SW480 (cell line): ENCODE measurements at places on chromosomes 4 and X.

DNA sequence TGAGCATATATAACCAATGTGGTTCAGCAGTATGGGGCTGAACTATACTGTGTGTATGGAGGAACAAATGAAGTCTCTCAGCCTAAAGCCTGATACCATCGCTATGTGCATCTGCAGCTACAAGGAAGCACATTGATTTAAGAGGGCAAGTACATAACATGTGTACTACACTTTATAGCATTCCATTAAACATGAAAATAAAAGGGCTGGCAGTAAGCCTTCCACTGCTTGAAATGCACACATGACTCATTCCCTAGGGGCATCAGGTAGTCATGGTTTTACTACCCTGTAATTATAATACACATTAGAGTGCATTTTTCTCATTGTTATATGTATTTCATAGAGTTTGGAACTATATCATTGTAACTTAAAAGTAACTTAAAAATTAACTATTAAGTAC, 51.2 kb downstream of the SMARCA1 start:
- DNase-seq, result peak; percentile 9

DNA sequence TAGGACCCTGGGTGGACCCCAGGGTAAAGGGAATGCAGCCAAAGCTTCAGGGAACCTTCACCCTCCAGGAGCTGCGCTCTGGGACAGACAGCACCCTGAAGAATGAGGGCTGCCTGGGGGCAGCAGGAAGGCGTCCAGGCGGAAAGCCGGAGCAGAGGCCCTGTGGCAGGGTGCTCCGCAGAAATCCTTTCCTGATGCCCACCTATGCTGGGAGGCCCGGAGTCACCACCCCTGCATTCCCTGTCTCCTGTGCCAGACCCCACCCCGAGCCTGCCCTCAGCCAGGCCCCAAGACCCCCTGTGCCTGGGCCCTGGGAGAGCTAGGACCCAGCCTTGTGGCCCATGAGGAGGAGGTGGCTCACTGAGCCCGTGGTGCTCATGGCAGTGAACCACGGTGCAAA, 1.3 kb upstream of the DGKQ start:
- no peak for DNase-seq

GRCh38 chrX:13212191-13212651, 107.6 kb downstream of the ATXN3L start:
- no peak for DNase-seq

DNA sequence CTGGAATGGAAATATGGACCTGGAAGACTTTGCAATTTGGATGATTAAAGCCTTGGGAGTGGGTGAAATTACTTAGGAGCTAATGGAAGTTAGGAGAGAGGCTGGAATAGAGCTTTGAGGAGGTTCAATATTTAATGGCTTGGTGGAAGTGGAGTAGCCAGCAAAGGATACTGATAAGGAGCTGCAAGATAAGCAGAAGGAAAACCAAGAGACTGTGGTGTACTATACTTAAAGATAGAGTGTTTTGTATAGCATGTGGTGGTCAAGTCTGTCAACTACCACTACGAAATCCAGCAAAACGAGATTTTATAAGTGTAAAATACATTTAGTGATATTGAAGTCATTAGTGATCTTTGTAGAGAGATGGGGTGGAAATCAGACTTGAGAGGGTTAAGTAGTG, 54.0 kb upstream of the TMLHE start:
- no peak for DNase-seq

DNA sequence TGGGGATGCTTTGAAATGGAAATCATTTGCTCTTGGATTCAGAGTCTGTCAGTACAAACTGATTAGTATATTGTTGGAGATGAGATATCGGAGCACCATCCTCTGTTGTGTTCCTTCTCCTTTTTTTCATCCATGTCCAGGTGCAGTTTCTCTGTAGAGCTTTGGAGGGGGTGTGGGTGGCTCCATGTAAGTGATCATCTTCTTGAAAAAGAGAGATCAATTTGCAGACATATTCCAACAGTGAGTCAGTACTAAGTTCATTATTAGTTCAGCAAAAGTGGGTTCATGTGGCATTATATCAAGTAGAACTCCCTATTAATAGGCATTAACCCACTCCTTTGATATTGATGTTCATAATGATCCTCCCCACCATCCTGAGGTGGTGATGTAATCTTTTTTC, 18.9 kb downstream of the FRAS1 start:
- DNase-seq, result no peak

DNA sequence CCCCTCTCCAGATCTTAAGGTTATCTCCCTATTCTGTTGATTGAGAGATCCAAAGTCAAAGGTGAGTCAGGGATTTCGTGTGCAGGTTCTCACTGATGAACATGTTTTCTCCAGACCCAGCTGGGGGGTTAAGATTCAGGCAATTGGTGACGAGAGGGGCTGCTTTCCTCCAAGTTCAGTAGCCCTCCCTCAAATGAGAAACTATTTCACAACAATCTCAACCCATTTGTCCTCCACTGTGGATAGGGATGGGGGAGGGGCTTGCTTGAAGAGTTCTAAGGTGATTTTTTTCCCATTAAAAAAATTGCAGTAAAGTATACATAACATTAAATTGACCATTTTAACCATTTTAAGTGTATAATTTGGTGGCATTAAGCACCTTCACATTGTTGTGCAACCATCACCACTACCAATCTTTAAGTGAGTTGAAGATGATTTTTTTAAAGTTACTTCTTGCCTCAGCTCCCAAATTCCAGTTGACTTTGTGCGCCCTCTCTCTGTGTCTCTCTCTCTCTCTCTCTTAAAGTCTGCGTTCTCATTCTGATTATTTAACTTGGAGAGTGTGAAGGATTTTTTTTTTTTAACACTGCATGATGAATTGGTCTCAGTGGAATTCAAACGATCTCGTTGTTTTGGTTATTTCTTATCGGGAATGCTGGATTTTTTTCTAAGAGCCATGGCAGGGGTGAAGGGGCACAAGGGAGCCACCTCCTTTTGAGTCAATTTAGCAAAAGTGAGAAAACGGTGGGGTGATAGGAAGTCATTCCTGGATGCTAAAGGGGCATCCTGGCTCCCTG, 175.9 kb downstream of the SHROOM3 start:
- DNase-seq, result no peak

DNA sequence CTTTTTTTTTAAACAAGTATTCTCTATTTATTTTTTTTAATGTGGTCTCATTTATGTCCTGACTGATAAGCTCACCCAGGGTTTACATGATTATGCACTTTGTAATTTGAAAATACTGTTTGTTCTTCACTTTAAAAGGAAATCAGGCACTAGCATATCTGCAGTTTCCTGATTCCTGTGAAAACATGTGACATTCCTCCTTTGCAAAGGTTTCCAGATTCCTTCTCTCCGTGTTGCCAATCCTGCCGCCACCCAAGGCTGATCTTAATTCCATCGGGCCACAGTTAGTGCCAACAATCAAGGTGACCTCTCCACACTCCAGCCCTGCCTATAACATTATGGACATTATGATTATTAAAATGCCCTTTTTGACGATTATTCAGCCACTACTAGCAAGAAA, 225.4 kb downstream of the PCDH7 start:
- no peak for DNase-seq

DNA sequence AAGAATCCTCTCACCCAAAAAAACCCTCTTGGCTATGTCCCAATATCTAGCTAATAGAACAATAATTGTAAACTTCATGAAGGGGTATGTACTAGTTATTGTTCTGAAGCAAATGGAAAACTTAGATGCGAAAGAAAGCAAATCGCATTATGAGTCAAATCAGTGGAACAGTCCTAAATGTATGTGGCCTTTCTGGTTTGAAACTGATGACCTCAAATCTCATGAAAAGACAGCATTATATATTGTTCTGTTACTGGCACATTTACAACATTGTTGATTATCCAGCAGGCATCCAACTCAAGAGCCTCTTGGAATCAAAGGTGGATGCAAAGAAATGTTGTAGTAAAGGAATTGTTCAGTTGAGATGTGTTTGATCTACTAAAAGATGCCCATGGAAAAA, 34.7 kb downstream of the CSN3 start:
- DNase-seq, result no peak

DNA sequence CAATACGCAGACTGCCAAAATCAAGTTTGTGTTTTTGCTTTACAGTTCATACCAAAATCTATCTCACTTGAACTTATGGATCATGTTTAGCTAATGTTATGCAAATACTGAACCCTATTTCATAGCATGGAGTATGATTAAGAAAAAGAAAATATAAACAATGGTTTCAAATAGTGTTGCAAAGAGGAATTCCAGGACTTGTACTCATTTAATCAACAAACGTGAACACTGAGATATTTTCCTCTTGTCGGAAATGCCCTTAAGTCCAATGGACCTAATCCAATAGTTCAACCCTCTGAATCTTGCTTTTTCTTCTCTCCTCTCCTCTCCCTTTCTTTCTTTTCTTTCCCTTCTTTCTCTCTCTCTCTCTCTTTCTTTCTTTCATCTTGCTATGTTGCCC, 30.8 kb downstream of the RASL11B start:
- DNase-seq, result no peak

DNA sequence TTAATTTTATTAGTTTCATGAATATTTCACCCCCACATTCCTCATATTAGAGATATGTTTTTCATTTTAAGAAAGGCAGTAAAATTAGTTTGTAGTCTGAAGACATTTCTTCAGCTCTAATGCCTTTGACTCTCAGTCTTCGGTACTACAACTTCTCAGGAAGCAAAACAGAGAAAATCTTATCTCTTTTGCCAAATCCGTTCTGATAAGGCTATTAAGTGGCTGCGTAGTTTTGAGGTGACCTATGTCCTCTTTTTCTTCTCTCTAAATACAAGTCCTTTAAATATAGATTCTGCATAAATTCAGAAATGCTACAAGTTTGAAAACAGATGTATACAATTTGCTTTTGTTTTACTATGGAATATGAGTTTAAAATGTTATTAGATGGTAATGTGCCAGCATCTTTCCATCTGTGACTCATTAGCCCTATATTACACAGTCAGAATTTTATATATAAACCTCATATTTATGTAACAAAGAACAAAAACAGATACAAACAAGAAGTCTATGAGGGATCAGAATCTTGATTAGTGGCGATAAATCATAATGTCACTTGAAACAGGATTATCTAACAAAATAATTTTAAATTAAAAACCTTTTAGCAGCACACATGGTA, 181.2 kb upstream of the ETNPPL start:
- DNase-seq, result no peak

- DNase-seq, result no peak
Measured at GRCh38 chrX:106698693-106699092, 27.8 kb upstream of the RNF128 start.
